ENCODE measurements at places on chromosomes 5 and 9.

- DNase-seq = no peak
Observed at GRCh38 chr9:135222881-135223760, 135.7 kb downstream of the OLFM1 start.

DNA sequence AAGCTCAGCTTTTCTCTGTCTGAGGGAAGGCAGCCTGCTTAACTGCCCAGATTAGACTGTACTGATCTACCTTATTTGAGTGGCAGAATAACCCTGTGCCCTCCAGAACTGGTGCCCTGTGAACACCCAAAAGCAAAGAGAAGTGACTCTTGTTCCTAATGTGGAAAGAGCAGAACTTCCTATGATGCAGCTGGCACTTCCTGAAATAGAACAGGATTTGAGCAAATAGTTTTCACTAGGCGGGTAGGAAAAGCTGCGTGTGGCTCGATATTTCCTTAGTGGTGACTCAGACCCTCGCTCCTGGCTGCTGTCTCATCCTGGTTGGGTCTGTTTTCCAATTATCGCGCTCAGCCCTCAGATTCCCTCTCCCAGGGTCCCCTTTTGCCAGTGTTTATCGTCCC lies 89.9 kb downstream of the SH3TC2 start:
- DNase-seq = no peak

DNA sequence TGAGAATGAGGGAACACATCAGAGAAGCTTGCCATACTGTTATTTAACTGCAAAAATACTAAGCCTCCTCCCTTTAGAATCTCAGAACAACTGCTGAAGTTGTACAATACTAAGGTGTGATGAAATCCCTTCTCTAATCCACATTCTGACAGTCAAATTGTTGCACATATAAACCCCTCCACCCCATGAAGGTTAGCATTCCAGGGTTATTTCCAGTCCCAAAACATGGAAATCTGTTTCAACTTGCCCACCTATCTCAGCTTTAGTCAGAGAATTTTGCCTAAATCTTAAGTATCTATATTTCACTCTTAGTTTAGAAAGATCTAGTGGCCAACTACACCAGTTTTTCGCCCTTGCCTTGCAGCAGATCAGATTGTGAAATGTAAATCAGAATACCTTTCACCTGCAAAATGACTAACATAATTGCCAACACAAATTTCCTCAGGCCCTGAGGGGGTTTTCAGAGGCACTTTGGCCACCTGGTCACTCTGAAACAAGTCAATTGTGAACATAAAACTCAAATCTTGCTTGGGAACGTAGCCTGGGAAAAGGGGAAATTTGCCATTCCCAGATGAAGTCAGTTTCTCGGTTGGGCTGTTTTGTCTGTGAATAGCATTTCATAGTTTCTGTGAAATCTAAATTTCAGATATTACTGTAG lies 93.9 kb downstream of the EFNA5 start:
- no peak for DNase-seq

DNA sequence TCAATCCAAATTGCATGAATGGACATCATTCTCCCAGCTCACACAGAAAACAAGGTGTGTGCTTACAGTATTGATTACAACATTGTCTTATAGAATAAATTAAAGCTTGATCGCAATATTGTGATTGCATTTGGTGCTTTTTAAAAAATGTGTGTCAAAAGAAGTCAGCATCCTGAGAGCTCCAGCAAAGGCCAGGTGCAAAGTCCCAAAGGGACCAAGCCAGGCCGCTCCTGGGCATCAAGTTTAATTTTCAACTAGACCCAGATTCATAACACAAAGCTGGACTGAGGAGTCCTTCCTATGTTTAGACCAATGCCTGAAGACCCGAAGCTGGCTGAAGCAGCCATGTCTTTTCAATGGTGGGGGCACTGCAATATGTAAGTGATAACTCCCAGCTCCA lies 295.6 kb downstream of the IRX2 start:
- no peak for DNase-seq

- DNase-seq = no peak
Observed at GRCh38 chr5:73312872-73313510, 135.6 kb downstream of the FOXD1 start.

DNA sequence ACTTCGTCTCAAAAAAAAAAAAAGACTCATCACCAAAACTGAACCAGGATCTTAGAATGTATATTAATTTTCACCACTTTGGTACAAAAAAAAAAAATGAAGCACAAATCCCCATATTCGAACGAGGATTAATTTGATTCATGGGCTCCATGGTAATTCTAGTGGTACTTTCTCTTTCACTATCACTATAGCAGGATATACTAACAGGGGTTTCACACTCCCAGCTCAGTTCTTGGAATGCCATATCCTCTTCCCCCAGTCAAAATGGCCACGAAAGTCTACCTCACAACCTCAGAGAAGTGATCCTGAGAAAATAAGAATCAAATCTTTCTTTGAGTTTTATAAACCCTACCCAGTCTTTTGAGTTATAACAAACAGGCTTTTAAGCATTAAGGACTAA lies 235.7 kb downstream of the FBXL17 start:
- DNase-seq = no peak

DNA sequence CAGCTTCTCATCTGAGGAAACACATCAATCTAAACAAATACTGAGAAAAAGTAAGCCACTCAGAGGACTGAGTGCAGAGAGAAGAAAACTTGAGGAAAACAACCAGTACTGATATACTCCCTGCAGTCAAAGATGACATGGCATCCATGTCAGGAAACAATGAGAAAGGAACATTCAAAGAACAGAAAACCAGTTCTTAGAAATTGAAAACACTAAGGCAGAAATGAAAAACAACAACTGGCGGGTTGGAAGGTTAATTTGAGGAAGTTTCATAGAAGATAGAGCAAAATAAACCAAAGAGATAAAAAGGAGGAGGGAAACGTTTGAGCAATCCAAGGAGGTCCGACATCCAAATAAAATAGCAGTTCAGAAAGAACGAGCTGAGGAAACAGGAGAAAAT lies 475.2 kb downstream of the HINT1 start:
- no peak for DNase-seq

GRCh38 chr5:161546470-161547301 lies at the start of gene GABRB2:
Gene GABRB2 (minus strand): TSS chr5:161546725. CDS start chr5:161546643, 82 bp downstream.
- DNase-seq = peak; percentile 72

DNA sequence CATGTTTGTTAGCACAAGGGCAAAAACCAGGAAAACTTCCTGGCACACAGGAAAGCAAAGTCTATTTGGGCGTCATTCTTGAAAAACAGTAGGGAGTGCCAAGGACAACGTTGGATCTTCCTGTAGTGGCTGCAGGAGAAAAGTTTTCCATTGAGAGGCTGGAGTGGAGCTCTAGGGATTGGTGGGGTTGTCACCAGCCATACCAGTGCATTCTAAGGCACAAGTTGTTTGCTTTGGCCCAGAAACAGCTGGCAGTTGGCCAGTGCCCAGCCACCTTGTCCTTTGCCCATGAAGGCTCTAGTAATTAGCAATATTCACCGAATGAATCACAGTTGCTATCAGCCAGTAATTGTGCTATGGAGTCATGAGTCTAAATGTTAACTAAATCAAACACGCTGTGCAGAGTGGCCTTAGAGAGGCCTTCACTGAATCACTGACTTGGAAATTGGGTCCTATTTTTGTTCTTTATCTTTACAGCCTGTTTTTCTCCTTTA lies 26.4 kb downstream of the TNFSF15 start:
- peak; percentile 93 for DNase-seq

- DNase-seq = no peak
Observed at GRCh38 chr9:30800421-30800820, 1584.0 kb upstream of the ACO1 start.

DNA sequence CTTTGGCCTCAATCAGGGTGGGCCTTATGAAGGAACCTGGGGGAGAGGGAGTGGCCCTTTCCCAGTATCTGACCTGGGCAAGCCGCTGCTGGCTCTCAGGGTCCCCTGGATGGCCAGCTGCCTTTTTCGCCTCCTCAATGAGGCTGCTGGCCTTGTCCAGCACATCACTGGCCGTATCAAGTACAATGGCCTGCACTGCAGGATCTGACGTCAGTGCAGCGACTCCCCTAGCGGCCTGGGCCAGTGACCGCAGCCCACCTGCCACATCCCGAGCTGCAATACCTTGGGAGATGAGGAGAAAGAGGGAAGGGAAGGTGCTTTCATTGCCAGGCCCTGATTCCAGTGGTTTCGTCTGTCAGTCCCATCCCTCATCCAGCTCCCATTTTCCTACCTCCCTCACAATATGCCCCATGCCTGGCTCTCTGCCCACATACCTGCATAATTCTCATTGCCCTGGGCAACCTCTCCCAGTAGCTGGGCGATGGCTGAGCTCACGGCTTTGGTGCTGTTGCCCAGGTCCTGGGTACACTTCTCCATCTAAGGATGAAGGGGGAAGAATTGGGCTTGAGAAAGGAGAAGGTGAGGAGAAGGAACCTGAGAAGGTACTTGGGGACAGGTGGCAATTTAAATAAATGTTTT lies 19.1 kb downstream of the TLN1 start:
- DNase-seq = no peak

DNA sequence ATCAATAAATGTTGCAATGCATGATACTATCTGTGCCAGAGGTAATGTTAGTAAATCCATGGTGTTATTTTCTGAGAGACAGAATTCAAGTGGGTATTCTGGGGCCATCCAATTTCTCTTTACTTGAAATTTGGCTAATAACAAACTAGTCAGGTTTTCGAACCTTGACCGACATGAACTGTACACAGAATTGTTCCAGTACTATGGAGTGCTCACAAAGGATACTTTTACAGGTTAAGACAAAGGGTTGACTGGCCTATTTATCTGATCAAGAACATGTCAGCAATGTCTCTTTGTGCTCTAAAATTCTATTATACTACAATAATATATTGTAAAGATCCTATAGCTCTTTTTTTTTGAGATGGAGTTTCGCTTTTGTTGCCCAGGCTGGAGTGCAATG lies 18.2 kb downstream of the MLANA start:
- no peak for DNase-seq

DNA sequence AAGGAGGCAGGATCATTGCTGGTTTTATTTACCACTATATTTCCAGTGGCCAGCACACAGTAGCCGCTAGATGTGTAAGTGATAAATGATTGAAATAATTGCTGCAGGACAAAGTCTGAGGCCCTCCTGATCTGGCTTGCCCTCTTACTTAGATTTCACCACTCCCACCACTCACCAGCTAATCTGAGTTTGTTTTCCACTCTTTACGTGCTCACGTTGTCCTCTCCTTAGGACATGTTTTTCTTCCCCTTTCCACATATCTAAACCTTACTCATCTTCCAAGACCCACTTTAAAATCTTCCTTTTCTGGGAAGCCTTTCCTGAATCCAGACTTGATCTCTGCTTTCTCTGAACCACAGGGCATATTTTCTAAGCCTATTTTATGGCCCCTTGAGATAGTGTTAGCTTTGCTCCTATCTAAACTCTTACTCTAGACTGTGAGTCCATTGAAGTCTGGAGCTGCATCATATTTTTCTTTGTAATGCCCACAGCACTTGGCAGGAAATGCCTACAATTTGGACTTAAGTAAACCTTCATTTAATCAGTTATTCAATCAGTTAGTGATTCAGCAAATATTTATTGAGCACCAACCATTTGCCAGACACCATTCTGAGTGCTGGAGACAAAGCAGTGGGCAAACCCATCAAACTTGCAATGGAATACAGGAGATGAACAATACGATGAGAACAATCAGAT lies 2.4 kb downstream of the TLR4 start:
- DNase-seq = no peak

DNA sequence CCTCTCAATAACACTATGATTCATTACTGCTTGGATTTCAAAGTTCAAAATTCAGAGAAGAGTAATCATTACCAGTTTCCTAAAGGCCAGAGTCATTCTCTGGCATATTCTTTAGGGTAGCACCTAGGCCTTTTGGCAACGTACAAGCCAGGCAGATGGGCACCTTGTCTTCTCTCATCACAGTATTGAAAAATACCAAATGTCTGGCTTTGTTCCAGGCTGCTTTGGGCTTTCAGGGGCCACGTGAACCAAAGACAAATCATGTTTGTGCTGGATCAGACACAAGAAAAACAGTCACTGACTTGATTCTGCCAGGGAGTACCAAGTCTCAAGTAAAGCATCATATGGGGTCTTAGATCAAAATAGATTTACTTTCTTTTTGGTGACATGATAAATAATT lies 15.5 kb downstream of the MEGF9 start:
- DNase-seq = no peak

- DNase-seq = no peak
Observed at GRCh38 chr5:154513669-154514084, 35.6 kb upstream of the HAND1 start.

DNA sequence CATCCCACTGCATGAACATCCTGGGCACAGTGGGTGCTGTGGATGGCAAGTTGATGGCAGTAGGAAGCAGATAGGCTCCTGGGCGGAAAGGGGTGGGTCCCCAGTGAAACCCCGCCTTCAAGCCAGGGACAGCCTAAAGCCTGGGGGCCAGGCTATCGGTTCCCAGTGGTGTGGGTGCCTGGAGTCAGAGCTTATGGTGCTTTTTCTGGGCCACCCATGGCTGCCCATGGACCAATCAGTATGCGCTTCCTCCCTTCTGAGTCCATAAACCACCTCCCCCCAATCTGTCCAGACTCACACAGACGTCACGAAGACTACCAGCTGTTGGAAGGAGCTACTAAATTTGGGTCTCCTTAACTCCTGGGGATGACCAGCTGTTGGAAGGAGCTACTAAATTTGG lies 17.5 kb upstream of the ECPAS start:
- DNase-seq = no peak

- DNase-seq = no peak
Observed at GRCh38 chr5:111215971-111216370, 8.2 kb upstream of the CAMK4 start.

DNA sequence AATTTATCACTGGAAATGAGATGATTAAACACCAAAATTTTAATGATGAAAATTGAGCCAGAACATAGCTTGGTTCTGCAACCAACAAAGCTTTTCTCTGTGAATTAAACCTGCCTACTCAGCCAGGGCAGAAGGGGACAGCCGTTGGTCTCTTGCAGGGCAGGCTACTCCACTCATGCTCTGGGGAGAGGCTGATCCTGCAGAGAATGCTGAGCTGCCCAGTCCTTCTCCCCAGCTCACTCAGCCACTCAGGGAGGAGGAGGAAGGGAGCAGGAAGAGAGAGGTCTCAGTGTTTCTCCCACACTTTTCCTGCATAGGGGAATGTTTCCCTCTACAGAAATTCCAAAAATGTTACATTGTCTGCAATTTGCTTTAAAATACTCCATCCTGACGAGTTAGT lies 40.4 kb upstream of the HMHB1 start:
- no peak for DNase-seq

DNA sequence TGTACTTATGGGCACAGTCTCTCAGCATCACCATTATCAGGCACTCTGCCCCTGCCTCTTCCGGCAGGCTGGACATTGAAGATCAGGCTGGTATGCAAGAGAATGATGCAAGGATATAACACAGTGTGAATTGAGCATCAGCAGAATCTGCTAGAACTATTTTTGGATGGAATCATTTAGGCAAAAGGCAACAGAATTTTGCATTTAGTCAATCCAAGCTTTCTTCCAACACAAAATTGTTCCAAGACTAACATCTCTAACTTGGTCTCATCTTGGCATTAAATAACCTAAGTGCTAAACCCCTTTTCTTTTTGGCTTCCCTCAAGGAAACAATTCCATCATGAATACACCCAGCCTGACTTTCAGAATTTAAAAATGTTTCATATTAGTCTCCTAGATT lies 339.9 kb downstream of the PRELID2 start:
- no peak for DNase-seq

GRCh38 chr5:761854-762710 lies 22.4 kb downstream of the ZDHHC11B start:
- no peak for DNase-seq
